A549 treated with Hydrocortisone at 1 μM for 4 hours (cell line): ENCODE measurements at places on chromosomes 4 and X. TPM values are rescaled to one million over a fixed set of nuclear protein-coding genes. Genes with fewer than 3 reads are reported as not detected.

Gene RHOXF2
- not detected in 5 replicates for total RNA-seq

Gene LNX1
- 0.03 TPM in 2 of 5 replicates, not detected in the others for total RNA-seq

Gene MAGEA4
- not detected in 5 replicates for total RNA-seq

Gene MEPE
- not detected in 5 replicates for total RNA-seq

Gene BGN
- total RNA-seq: not detected in 5 replicates

Gene OTUD4
- 11.0 to 18.7 TPM (median 14.2 TPM) in 5 replicates for total RNA-seq

Gene PCYT1B
- 0.06 TPM in 1 of 5 replicates, not detected in the others for total RNA-seq

Gene SH2D1A
- not detected in 5 replicates for total RNA-seq

Gene BEX4
- 1.6 to 2.5 TPM (median 2.0 TPM) in 5 replicates for total RNA-seq

Gene GATA1
- not detected in 5 replicates for total RNA-seq

Gene IL9R
- 0.08 to 0.44 TPM (median 0.22 TPM) in 5 replicates for total RNA-seq

Gene SCRG1
- not detected in 5 replicates for total RNA-seq

Gene GPR143
- 0.15 to 0.54 TPM (median 0.23 TPM) in 5 replicates for total RNA-seq

Gene FAAH2
- total RNA-seq: 0.06 to 0.16 TPM (median 0.11 TPM) in 4 of 5 replicates, not detected in the other

Gene NRK
- not detected in 5 replicates for total RNA-seq

Gene GTPBP6
- 37.8 to 51.1 TPM (median 49.8 TPM) in 5 replicates for total RNA-seq

Gene MXRA5
- not detected in 5 replicates for total RNA-seq

Gene CFP
- 0.17 to 0.89 TPM (median 0.64 TPM) in 5 replicates for total RNA-seq

Gene FGG
- 5.3 to 8.0 TPM (median 5.4 TPM) in 5 replicates for total RNA-seq
